ENCODE measurements at places on chromosomes 6 and 20. TPM values are rescaled to one million over a fixed set of nuclear protein-coding genes. Genes with fewer than 3 reads are reported as not detected.

- H3K4me3 ChIP-seq: no peak overlapping the region
- DNase-seq: no peak
- no peaks in the 10 kb centered on the region for H3K4me1 ChIP-seq
- no peaks in the 10 kb centered on the region for H3K36me3 ChIP-seq
- H3K27me3 ChIP-seq: no peaks in the 10 kb centered on the region
These were observed 4.1 kb upstream of the LY86 start for GRCh38 chr6:6584310-6585002.

GRCh38 chr6:3471711-3472110 is 14.9 kb upstream of the SLC22A23 start:
- no peaks in the 10 kb centered on the region for H3K27me3 ChIP-seq
- peaks cover 24% of the 10 kb centered on the region for H3K4me1 ChIP-seq
- no peak overlapping the region for H3K27ac ChIP-seq
- no peaks in the 10 kb centered on the region for H3K36me3 ChIP-seq
- no peak for DNase-seq

DNA sequence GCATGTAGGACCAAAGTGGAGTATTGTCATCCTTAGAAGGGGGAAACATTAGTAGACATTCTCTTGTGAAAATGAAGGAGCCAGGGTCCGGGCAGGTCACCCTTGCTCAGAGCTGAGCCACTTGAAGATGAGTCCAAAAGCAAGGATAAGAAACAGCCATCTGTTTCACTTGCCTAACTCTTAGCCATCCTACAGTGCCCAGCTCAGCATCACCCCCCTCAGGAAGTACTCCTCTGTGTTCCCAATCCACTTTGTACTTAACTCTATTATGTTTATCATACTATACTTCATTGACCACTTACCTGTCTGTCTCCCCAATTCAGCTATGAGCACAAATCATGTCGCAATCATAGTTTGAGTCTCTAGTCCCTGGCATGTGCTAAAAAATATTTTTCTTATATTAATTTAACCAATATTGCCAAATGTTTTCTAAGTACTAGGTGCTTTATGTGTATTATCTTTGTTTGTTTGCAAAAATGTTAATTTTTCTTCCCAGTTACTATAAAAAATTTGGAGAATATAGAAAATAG is 8.1 kb upstream of the TOX2 start:
- no peak for DNase-seq
- H3K4me1 ChIP-seq: no peaks in the 10 kb centered on the region
- H3K36me3 ChIP-seq: no peaks in the 10 kb centered on the region
- H3K27ac ChIP-seq: no peak overlapping the region
- H3K4me3 ChIP-seq: no peak overlapping the region

The BACH2 gene
- total RNA-seq: 6.4 TPM

The DEFB110 gene
- total RNA-seq: not detected

DNA sequence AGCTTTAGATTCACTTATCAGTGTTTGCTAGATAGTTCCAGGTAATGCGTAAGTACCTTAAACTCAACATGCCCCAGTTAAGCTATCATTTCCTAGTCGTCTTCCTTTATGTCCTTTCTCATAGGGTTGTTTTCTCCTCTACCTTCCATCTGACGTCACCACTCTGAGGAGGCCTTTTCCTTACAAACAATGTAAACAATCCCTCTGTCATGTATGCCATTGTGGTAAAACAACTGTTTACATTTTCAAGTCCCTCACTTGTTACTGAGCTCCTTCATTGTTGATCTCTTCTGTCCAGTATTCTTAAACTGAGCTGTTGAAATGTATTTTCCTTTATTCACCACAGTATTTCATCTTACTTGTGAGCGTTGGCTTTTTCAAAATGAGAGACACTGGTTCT is 45.4 kb upstream of the PLCG1 start:
- no peak overlapping the region for H3K4me3 ChIP-seq
- no peak for DNase-seq
- peaks cover 5% of the 10 kb centered on the region for H3K4me1 ChIP-seq
- H3K27me3 ChIP-seq: no peaks in the 10 kb centered on the region

- no peak overlapping the region for H3K4me3 ChIP-seq
- peaks cover 4% of the 10 kb centered on the region for H3K36me3 ChIP-seq
- DNase-seq: no peak
- H3K27ac ChIP-seq: no peak overlapping the region
These were observed 64.8 kb downstream of the LMBRD1 start for GRCh38 chr6:69732045-69732444.

The XRN2 gene
- 46.4 TPM for total RNA-seq

- no peak for DNase-seq
- H3K27me3 ChIP-seq: no peaks in the 10 kb centered on the region
- no peak overlapping the region for H3K27ac ChIP-seq
- no peaks in the 10 kb centered on the region for H3K36me3 ChIP-seq
- H3K4me3 ChIP-seq: no peak overlapping the region
- H3K4me1 ChIP-seq: peaks cover 13% of the 10 kb centered on the region
These were observed 10.6 kb downstream of the SFT2D1 start for GRCh38 chr6:166331503-166332415.

- H3K4me3 ChIP-seq: no peak overlapping the region
- H3K27ac ChIP-seq: peak overlapping the region; percentile 39
- H3K36me3 ChIP-seq: no peaks in the 10 kb centered on the region
- no peaks in the 10 kb centered on the region for H3K27me3 ChIP-seq
- no peak for DNase-seq
These were observed 35.4 kb downstream of the NINL start for GRCh38 chr20:25549843-25550477.

The BMP6 gene
- total RNA-seq: 3.2 TPM

Data from vagina (tissue), 2 donors.